ENCODE measurements at places on chromosomes 2 and 18.

- DNase-seq = no peak
These were observed 263.2 kb upstream of the CDH7 start for GRCh38 chr18:65487569-65487968.

DNA sequence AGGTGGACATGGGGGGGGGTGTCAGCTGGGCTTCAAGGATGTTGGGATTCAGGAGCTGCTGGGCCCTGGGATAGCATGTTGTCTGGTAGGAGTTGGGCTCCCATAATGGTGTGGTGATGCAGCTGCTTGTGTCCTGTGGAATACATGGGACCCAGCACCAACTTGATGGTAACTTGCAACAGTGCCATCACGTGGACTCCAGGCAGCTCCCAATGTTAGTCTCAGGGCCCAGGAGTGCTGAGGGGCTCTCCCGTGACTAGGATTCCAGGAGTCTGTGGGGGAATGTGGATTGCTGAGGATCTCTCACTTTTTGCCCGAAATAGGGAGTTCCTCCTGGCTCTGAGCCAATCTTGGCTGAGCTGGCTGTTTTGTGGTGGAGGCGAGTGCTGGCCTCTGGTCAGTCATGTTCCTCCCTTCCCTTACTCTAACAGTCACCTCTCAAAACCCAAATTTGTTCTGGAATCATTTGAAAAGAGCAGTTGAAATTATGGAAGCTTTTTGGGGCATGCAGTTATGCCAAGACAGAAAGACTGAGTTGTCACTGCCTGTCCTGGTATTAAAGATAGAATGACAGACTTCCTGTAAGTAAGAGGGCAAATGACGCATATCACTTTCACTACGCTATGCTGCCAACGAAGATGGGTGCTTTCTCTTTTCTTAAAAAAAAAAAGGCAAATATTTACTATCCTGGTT is 607.1 kb downstream of the ADCYAP1 start:
- no peak for DNase-seq

DNA sequence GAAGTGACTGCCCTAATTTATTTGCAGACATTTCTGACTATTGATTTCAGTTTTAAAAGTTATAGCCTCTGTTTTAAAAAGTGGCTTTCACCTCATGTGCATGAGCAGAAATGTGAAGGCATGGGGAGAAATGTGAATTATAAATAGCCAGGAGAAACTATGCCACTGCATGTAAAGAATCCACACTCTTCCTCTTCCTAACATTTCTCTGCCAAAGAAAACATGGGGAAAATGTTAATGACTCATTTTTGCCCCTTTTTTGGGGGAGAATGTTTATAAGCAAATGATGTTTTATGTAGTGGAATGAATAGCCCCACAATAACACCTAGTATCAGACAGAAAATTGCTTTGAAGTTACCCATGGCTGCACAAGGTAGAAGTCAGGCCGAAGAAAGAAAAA is 249.0 kb upstream of the TANK start:
- DNase-seq = no peak

- DNase-seq = no peak
These were observed 38.4 kb downstream of the SLC9A2 start for GRCh38 chr2:102657770-102658169.

DNA sequence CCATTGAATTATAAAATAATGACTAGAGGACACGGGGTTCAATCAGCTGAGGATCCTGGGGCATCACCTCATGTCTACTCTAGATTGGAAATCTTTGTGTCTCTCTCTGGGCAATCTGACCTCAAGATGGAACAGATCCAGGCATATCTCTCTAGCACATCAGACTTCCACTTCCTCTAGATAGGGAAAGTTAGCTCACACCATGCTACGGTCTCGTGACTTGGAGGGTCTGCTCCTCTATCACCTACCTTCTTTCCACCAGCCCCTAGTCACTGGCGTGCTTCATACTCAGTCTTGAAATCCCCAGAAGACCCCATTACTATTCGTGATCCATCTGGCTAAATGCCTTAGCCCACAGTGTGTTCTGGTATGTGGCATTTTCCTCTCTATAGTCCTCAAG is 148.8 kb downstream of the ANKRD44 start:
- DNase-seq = no peak

GRCh38 chr18:40875101-40875615 is 1079.9 kb upstream of the PIK3C3 start:
- DNase-seq = no peak

GRCh38 chr2:113734185-113734584 is 22.3 kb downstream of the SLC35F5 start:
- no peak for DNase-seq

- DNase-seq = no peak
These were observed 13.6 kb downstream of the ASB1 start for GRCh38 chr2:238440331-238440730.

DNA sequence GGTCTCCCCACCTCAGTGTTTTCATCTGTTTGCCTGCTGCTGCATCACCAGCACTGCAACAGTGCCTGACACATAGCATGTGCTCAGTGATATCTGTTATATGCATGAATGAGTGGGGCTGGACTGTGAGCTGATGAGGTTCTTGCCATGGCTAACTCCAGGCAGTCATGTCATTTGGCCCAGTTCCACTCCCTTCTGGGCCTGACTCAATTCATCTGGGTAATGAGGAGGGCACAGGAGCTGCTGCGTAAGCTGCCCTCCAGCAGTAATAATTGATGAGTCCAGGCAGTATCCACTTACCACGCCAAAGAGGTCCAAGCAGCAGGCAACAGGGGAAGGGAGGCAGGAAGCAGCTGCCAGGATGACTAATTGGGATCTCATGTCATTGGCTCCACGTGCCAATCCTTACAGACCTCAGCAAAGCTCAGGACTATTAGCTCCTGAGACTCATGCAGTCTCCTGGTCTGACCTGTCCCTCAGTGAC is 34.1 kb upstream of the MAT2A start:
- DNase-seq = peak; percentile 59

GRCh38 chr2:75186821-75187220 is 12.5 kb downstream of the TACR1 start:
- DNase-seq = no peak

DNA sequence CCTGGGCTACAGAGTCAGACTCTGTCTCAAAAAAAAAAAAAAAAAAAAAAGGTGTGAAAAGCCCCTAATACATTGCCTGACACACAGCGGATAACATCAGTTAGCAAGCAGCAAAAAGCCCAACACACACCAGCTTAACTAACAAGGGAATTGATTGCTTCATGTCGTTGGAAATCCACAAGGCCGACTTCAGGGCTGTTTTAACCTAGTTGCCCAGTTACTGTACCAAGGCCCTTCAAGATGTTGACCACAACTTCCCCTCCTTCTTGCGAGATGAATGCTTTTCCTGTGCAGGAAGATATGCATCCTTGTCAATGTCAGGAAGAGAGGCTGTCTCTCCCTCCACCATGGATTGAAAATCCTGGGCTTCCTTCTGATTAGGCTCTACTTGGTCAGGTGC is 202.9 kb downstream of the MIB1 start:
- no peak for DNase-seq

DNA sequence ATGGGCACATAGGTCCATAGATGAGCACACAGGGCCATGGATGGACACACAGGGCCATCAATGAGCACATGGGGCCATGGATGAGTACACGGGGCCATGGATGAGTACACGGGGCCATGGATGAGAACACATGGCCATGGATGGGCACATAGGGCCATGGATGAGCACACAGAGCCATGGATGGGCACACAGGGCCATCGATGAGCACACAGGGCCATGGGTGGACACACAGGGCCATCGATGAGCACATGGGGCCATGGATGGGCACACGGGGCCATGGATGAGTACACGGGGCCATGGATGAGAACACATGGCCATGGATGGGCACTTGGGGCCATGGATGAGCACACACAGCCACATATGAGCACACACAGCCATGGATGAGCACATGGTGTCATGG is 192.6 kb upstream of the HDAC4 start:
- no peak for DNase-seq

- DNase-seq = no peak
These were observed 52.0 kb downstream of the SLC4A5 start for GRCh38 chr2:74291218-74291544.

- DNase-seq = peak; percentile 38
These were observed 479.7 kb downstream of the PARD3B start for GRCh38 chr2:205024822-205025518.

DNA sequence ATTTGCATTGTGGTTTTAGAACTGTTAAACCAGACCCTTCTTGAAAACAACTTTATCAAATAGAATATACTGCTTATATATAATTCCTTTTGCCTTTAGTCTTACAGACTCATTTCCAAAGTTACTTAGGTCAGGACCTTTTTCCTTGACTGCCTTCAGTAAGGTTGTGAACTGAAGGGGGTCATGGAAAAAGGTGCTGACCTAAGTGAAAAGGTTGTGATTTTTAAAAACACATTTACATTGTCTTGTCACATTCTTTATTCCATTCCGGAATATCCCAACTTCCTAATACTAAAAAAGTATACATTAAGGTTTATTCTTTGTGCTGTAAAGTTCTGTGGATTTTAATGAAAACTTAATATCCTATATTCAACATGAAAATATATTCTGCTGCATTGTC is 581.4 kb downstream of the SOCS6 start:
- no peak for DNase-seq

GRCh38 chr2:120543899-120544298 is 191.8 kb upstream of the GLI2 start:
- DNase-seq = no peak

DNA sequence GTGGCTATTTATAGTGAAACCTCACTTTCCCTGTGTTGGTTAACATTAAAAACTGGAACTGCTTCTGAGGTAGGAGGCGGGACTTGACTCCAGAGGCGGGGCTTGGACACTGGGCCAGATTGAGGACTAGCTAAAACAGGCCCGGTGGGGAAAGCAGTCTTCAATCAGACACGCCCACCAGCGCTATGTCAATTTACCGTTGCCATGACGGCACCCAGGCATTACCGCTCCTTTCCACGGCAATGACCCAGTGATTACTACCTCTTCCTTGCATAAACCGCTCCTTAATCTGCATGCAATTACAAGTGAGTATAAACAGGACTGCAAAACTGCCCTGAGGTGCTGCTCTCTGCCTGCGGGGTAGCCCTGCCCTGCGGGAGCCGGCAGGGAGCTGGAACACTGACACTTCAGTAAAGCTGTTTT is 35.3 kb downstream of the LRRFIP1 start:
- DNase-seq = peak; percentile 91

DNA sequence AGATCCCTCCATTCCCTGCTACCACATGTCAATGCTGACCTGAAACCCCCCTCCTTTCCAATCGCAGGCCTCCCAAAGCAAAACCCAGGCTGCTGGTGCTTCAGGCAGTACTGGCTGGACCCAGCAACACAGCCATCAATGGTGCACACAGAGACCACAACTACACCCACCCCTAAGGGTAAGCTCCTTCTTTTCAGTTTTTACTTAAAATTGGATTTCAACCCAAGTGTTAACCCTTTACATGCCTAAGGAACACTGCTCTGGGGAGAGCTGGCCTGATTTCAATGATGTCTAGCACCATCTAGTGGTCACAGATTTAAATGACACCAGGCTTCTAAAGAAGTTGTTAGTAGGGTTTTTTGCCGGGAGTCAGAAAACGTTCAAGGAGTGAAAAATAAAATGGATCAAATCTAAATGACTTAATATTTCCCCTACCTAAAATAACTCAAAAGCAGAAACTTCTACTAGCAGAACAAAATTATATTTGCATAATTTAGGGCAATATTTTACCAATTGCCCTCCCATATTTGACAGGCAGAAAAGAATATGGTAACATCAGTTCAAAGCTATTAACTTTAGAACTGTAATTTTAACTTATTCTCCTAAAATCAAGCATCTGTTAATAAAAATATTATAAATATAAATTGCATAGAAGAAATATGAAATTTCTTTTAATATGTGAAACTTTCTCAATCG is 24.6 kb downstream of the FECH start:
- DNase-seq = no peak

DNA sequence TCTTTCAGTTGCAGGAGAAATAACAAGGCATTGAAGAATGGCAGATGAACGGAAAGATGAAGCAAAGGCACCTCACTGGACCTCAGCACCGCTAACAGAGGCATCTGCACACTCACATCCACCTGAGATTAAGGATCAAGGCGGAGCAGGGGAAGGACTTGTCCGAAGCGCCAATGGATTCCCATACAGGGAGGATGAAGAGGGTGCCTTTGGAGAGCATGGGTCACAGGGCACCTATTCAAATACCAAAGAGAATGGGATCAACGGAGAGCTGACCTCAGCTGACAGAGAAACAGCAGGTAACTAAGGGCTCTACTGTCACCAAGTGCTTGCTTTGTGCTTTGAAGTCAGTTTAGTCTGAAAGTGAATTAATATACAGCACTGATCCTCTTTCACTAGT is 118.5 kb upstream of the UNC80 start:
- DNase-seq = no peak

GRCh38 chr2:168245074-168245825 is 2.1 kb downstream of the STK39 start:
- DNase-seq = no peak

- DNase-seq = no peak
These were observed 70.2 kb downstream of the LBH start for GRCh38 chr2:30301551-30301950.

DNA sequence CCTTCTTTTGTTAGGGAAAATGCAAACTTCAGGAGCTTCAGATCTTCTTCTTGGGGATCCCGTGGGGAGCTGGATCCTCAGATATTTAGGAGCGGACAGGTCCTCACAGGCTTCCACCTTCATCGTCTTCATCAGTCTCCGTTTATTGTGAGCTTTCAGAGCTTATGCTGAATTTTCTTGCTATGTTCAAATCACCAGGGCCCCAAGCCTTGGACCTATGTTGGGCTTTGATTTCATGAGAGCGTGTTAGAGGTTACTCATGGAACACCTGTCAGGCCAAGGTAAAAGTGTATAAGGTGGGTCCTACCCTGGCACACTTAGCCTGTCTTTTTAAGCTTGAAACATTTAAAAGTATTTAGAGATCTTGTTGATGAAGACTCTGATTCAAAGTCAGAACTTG is 212.9 kb downstream of the FAM210A start:
- DNase-seq = no peak

DNA sequence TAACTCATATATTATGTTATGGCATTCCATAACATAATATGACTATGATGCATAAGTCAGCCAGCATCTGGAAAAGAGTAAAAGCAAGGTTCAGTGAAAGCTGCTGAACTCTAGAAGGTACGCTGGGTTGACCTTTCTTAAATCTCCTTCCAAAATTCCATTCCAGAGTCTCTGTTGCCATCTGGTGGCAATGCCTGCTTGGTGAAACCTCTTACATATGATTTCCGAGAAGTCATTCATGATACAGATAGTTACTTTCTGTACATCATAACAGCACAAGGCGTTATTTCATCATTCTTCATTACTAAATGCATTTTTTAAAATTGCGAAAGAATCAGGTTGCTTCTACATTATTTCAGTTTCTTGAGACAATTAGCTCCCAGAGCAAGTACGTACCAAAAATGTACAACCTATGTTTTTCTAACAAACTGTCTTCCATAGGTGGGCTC is 7.0 kb upstream of the EPG5 start:
- peak; percentile 11 for DNase-seq

GRCh38 chr2:102197389-102198137 is 10.7 kb downstream of the IL1RL2 start:
- DNase-seq = no peak

DNA sequence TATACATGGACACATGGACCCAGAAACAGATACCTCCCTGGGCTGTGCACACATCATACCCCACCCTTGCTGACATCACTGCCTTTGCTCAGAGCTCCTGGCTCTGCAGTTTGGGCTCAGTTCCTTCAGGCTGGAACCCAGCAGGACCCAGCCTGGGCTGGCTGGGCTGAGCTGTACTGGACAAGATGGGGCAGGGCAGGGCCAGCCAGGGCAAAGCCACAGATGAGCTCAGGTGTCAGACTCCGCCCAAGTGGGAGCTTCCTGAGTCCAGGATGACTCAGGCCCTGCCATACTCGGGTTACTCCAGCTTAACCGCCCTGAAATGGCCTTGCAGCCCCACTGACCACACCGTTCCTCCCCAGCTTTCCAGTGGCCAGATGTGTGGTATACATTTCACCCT is 284.9 kb downstream of the OSR1 start:
- DNase-seq = no peak

Data from thoracic aorta (tissue), 2 donors.